Head of caudate nucleus (tissue), 42 donors: ENCODE measurements at places on chromosomes 2 and 18.
A peak's percentile ranks its signal among the peaks of the same experiment; 100 is the strongest.

- DNase-seq, result no peak
These were observed 344.5 kb upstream of the ID2 start for GRCh38 chr2:8337321-8337720.

DNA sequence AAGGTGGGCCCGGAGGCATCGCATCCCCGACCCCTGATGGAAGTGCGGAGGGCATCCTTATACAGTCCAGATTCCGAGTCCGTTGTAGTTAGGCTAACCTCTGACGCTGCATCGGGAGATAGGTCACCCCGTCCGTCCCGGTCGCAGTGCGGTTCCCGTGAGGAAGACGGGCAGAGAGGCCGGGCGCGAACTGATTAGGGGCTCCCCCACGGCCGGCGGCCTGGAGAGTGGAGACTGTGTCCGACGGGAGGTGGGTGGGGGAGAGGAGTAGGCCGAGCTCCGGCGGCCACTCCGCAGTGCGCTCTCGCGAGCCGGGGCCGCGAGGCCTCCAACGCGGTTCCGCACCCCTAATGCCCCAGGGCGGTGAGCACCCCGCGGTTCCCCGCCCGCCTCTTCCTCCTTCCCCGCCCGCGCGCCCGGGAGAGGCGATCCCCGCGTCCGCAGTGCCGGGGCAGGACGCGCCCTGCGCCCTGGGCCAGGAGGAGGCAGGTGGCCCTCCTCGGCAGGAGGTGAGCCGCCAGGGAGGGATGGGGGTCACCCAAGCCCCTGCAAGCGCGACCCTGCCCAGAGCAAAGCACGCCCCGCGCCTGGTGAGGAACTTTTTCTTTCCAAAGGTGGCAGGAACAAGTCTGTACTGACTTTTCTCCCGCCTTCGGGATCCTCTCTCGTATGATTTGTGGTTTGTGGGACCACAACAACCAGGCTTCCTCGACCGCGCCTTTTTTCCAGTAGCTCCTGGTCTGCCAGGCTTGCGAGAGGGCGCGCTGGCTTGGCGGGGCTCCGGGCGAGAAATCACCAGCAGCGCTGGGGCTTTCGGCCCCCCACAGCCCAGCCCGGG, 1.4 kb upstream of the SP5 start:
- no peak for DNase-seq

DNA sequence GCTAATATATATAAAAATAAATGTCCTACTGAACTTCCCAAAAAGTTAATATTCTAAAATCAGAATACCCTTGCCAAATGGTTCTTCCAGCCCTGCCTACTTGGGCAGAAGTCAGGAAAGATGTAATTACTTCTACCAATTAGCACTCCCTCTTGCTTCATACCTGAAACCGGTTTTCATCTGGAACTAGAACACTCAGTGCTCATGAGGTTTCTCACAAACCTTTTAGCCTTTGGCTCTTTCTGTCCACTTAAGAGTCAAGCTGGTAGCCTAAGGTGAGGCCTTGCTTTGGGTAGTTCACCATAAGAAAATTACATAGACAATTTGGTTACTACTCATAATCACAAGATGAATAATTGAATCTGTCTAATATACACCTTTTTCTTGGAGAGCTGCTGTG, 4.1 kb downstream of the DSG3 start:
- no peak for DNase-seq

GRCh38 chr2:63320669-63321068, 267.6 kb downstream of the WDPCP start:
- no peak for DNase-seq

GRCh38 chr2:172085460-172086159, at the start of gene DLX1:
Gene DLX1, plus strand, starts transcription at chr2:172085507. Its CDS starts 171 bp downstream, at chr2:172085678.
- DNase-seq, result no peak

GRCh38 chr18:61998335-61998734, 105.5 kb upstream of the RNF152 start:
- no peak for DNase-seq

DNA sequence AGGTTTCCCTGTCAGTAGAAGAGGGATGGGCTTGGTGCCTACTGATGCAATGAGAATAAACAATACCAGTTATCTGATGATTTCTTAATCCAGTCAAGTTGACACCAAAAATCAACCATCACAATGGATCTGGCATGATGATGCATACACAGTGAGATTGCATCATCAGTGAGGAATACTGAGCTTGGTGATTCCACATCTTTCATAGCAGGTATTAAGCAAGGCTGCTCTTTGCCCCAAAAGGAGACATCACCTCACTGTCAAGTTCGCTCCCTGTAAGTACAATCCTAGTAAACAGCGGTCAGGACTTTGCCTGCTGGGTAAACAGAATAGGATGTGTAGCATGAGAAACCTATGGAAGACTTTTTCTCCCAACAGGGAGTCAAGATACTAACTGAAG, 282.7 kb upstream of the CDH2 start:
- DNase-seq, result no peak

DNA sequence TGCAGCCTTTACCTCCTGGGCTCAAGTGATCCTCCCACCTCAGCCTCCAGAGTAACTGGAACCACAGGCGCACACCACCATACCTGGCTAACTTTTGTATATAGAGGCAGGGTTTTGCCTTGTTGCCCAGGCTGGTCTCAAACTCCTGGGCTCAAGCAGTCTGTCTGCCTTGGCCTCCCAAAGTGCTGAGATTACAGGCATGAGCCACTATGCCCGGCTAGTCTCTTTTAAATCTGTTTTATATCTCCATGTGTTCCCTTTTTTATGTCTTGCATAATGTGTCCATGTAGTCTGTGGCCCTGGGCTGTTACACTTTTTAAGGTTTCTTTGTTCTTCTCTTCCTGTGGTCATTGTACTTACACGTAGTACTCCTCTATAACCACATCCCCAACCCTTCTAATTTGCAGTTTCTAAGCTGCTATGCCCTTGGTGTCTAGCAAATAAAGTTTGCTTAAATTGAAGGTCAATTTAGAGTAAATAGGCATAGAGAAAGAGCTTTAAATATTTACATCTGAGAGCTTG, 168.2 kb downstream of the MCFD2 start:
- no peak for DNase-seq

DNA sequence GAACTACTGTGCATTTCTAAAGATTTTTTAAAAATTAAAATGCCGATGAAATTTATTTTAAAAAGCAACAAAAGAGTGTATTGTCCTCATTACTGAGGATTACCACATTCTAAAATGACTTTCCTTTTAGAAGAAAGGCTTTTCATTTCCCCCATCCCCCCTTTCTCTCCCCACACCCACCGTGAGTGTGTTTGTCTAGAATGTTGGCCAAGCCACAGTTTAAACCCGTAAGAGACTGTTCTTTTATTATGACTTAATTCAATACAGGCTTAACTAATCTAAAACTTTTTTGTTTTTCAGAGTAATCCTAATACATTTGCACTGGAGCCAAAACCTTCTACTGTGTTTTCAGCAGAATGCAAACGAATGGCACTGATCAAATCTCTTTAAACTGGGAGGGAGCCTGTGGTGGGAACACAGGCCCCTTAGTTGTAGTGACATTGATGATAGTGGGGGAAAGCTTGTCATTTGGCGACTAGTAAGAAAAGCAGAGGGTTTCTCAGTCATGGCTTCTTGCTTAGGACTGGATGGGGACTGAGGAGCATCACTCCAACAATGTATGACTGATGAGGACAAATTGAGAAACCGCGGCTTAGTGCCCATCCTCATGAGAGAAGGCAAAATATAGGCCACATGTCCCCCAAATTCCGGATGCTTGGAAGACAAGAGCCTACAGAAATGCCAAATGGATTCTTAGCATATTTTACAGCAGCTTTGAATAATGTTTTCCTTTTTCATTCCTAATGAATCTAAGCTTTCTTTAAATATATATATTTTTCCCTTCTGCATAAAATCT, 154.0 kb upstream of the SMIM21 start:
- DNase-seq, result no peak

DNA sequence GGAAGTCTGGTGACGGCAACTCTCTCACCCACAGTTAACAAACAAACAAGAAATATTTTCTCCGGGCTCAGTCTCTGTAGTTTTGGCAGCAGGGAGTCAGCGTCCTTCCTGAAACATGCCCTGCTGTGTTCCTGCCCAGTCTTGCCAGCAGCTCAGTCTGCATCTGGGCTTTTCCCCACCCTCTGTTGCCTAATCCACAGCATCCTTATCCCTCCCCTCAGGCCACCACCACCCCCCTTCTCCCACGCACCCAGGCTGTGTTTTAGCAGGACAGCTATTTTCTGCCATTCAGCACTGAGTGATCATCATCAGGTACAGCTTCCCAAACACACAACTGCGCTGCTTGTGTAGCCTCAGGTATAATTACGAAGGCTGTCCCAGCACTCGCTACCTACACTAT, 168.2 kb downstream of the DPP10 start:
- no peak for DNase-seq

GRCh38 chr2:120974950-120975349, 239.3 kb downstream of the GLI2 start:
- no peak for DNase-seq

DNA sequence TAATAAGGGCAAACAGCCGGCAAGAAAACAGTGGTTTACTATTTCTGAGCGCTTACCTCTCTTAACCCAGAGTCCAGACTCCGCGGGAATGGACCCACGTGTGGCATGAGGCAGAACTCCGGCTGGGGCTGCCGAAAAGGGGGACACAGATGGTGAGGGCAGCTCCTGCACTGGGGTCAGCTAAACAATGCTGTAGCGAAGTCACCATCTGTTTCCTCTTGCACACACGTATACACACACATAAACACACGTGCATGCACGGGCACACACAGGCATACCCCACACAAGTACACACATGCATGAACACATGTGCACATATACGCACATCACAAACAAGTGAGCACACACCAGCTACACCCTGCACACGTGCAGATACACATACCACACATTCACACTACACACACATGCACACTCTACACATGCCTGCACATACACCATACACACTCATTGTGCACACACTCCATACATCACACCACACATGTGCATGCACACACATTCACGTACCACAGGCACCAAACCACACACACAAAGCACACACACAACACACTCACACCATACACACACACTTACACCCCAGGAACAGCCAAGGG, 105.9 kb upstream of the ID2 start:
- DNase-seq, result no peak

GRCh38 chr2:69771461-69771860, 29.5 kb downstream of the ANXA4 start:
- DNase-seq, result no peak

DNA sequence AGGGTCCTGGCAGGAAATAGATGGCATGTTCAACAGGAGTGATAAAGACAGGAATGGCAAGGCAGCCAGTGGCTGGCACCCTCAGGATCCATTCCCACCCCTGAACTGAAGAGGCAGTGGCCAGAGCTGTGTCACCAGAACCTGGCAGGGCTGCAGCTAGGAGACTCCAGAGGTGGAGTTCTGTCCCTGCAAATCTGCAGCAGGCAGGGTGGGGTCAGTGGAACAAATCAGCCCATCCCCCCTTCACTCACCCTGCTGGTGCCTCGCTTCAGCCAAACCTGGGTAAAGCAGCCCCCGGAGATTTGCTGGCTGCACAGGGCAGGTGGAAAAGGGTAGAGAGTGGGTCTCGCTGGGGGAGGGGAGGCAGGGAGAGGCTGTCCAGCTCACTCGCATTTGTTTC, 12.7 kb downstream of the INPP5D start:
- DNase-seq, result no peak

DNA sequence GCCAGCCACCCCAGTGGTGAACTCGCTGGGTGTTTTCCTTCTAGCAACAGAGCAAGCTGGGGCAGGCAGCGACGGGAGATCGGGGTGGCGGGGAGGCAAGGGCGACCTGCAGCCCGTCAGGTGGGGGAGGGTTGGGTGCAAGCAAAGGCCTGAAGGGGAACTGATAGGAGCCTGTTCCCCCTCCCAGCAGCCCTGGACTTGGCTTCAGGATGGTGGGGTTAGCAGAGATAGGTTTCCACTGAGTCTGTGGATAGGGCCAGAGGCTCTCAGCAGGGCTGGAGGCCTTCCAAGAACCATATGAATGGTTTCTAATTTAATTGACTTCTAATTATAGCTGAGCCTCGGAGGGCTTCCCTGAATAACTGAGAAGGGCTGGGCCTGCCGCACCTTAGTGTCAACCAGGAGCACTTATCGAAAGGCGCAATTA, 55.3 kb downstream of the EDAR start:
- no peak for DNase-seq

DNA sequence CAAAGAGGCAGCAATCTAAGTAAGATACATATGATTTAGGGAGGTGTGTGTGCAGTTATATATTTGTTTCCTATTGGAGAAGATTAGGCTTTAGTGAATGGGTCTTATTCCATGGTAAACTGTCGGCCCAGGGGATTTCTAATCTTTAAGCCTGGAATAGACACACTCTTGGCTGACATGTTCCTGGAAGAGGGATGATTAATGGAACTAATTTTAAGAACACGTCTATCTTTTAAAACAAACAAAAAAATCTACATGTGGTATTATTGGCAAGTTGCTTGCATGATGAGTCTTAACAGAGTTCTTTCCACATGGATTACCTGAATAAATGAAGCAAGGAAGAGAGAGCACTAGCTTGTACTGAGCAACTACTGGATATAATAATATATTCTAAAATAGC, 114.2 kb upstream of the NT5C1B start:
- no peak for DNase-seq

DNA sequence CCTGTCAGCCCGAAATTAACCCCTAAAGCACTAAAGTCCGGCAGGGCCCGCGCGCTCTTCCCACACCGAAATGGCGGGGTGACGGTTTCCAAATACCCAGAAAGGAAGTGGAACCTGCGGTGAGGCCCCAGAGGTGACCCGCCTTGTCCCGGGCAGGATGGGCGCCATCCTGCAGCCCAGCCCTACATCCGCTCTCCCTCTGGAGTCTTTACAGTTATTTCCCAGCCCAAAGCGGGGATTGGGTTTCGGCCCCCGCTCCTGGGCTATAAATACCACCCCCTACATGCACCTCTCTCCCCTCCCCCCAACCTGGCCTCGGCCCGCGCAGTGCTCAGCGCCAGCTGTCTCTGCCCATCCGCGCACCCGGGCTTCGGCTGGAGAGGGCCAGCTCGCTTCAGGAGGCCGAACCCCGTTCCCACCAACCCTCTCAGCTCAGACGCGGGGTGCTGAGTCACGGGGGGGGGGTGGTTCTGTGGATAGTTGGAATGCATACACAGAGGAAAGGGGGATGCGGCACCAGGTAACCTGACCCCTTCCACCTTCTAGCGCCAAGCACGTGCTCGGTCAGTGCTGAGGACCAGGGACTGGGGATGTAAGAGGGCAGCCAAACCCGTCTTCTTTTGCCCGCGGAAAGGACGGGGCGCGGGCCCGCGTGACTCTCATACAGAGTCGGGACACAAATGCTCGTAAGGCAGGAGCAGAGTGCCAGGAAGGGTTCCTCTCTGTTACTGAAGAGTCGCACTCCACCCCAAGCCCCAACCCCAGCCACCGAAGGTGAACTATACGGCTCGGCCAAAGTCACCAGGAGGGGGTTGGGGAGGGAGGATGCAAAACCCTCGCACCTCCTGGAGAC, at the start of gene TUBA4B:
Gene TUBA4B, plus strand, starts transcription at position 344 of the 853 bp plus-strand sequence. Its CDS starts 165 bp downstream, at position 509.
- peak; percentile 56 for DNase-seq

- no peak for DNase-seq
These were observed 71.4 kb downstream of the SEPTIN10 start for GRCh38 chr2:109542384-109542783.
